Left kidney (tissue), 8 donors: ENCODE measurements at places on chromosomes 13 and 19.
A peak's percentile ranks its signal among the peaks of the same experiment; 100 is the strongest.

DNA sequence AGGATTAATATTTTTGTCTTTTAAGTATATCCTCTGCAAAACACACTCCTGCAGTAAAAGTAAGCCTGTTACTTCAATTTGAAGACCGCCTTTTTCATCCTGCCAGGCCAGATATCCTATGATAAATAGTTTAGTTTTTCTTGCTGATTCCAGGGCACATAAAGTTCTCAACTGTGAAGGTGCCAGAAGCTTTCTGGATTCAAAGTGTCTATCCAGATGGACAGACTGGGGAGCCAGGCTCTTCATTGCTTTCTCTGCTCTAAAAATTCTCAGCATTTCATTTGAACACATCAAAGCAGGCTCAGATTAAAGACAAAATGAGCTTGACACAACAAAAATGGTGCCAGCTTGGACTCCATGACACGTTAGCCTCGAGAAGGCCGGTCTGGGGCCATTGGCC, 53.6 kb upstream of the UBL3 start:
- DNase-seq = no peak

- DNase-seq = no peak
These were observed 413.4 kb downstream of the ZNF536 start for GRCh38 chr19:30785458-30786137.

GRCh38 chr13:45670189-45670885, 31.8 kb upstream of the CBY2 start:
- DNase-seq = no peak

GRCh38 chr13:66586489-66586888, 643.6 kb downstream of the PCDH9 start:
- no peak for DNase-seq

DNA sequence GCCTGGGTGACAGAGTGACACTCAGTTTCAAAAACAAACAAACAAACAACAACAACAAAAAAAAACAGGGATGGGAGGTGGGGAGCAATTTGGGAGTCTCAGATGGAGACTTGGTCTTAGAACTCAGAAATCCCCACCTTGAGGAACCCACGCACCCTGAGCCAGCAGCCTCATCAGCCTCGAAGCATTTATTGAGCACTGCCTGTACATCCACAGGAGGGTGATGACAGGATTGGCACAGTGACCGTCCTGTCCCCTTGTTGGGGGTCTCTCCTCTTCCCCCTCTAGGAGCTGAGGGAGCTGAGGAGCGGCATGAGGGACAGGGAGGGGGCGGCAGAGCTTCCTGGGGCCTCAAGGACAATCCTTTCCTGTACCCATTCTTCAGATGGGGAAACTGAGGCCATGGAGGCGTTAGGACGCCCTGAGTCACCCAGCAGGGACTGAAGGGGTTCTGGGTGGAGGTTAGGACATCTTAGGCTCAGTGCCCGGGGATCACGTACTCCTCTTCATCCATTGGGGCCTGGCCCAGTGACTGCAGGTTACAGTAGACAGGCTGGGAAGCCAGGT, 5.6 kb downstream of the GDF15 start:
- DNase-seq = no peak

DNA sequence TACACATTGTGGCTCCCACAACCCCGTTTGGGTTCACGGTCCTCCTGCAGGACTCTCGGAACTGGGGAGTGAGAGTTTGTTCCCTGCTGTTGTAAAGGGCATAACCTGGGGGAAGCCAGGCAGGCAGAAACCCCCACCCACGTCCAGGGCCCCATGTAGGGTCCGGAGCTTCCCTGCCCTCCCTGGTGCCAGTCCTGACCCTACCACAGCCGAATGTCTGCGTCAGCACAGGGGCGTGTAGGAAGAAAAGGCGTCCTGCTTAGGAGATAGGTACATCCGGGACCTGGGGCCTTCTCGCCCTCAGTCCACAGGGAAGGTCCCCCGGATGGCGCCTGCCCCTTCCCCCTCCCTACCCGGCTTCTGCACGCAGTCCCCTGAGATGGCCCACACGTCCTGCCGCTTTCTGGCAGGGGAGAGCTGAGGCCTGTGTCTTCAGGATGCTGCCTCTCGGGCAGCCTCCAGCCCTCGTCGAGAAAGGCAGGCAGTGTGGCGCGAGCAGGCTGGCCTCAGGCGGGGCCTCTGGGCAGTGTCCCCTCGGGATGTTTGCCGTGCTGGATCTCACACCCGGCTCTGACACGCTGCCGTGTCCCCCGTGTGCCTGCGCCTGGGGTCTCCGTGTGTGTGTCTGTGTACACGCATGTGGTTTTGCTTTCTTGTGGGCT, 19.1 kb downstream of the CSNK1G2 start:
- no peak for DNase-seq

DNA sequence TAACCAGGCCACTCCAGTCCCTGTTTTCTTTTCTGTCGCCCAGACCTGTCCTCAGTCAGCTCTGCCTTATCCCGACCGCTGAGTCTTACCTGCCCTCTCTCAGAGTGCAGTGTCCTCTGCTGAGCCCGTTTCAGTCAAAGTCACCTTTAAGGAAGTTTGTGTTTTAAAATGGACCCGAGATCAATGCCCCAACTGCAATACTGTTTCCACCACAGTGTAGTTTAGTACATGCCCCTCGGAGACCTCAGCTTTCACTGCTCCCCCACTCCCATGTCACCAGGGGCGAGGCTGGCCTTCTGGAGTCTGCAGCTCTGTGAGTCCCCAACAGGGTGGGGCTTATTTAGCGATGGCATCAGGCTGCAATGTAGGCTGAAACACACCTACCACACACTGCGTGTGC, 248.4 kb upstream of the TSHZ3 start:
- DNase-seq = no peak

GRCh38 chr13:74795526-74795925, 661.3 kb upstream of the KLF12 start:
- DNase-seq = no peak

DNA sequence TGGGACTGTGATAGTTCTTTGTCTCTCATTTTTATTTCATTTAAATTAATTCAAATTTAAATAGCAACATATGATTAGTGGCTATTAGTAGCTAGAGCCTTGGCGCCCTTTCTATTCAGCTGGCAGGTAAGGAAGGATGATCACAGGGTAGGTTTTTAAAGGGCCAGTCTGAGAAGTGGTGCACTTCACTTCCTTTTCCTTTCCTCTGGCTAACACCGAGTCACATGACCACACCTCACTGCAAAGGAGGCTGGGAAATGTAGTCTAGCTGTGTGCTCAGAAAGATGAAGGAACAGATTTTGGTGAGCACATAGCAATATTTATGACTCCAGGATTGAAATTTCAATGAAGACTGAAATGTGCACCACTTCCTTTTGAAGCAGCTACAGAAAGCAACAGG, 128.7 kb downstream of the TSHZ3 start:
- no peak for DNase-seq

DNA sequence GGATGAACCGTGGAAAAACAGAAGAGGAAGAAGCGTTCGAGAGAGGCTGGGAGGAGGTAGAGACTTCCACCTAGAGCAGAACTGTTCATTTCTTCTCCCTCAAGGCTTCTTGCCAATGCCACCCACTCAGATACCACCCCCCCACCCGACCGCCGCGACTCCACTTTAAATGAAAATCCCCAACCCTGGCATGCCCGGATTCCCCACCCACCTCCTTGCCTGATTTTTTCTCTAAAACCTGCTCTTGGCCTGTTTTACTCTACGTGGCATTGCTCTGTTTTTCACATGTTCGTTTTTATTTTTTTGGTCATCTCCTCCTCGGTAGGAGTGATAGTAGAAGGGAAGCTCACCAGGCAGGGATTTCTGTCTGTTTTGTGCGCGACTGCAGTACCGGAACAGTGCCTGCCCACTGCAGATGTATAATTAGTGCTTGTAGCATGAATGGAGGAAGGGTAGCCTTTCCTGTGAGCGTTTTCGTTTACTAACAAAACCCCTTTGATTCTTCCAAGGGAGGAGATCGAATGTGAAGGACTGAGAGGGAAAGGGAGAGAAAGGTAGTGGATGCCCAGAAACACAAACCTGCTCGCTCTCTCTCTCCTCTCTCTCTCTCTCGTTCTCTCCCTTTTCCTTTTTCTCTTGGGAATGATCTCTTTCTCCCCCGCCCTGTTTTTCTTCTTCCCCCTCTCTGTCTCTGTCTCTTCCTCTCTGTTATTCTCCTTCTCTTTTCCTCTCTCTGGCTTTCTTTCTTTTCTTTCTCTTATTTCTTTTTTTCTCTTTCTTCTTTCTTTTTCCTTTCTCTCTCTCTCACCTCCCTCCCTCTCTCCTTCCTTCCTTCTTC, 2.2 kb downstream of the CD70 start:
- DNase-seq = no peak

GRCh38 chr13:110921209-110921608, 6.3 kb upstream of the ANKRD10 start:
- DNase-seq = no peak

DNA sequence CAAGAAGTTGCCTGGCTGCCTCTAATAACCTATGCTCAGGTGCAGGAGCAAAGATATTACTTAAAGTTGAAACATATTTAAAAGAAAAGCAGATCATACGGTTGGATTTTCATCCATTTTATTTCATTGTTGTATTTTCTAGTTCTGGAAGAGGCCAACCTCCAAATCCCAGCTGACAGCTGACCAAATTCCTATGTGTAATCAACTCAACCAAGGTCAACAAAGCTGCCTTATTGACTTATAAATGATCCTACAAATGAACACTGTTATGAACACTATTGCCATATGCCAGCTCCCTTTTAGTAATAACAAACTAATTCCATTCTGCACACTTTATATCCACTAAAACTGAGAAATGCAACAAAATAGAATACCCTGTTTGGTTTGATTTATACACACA, 1537.4 kb downstream of the SLITRK1 start:
- no peak for DNase-seq

- DNase-seq = peak; percentile 56
These were observed 27.3 kb downstream of the CHAF1A start for GRCh38 chr19:4429771-4430171.

GRCh38 chr13:112506046-112506445, 81.9 kb downstream of the TUBGCP3 start:
- DNase-seq = no peak

DNA sequence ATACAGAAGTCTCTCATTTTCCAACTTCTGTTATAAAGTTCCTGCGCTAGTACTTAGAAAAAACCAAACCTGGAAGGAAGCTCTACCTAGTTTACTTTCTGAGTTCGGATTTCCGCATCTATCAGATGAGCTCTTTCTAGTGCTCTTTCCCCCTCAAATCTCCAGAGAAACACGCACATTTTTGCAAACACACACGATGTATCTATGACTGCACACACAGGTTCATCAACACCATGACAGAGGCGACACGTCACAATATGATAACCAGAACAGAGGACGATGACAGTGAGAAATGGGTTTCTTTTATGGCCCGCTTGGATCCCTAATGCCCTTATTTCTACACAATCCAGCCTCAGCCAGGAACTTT, 629 bp upstream of the LRRC63 start:
- peak; percentile 3 for DNase-seq

DNA sequence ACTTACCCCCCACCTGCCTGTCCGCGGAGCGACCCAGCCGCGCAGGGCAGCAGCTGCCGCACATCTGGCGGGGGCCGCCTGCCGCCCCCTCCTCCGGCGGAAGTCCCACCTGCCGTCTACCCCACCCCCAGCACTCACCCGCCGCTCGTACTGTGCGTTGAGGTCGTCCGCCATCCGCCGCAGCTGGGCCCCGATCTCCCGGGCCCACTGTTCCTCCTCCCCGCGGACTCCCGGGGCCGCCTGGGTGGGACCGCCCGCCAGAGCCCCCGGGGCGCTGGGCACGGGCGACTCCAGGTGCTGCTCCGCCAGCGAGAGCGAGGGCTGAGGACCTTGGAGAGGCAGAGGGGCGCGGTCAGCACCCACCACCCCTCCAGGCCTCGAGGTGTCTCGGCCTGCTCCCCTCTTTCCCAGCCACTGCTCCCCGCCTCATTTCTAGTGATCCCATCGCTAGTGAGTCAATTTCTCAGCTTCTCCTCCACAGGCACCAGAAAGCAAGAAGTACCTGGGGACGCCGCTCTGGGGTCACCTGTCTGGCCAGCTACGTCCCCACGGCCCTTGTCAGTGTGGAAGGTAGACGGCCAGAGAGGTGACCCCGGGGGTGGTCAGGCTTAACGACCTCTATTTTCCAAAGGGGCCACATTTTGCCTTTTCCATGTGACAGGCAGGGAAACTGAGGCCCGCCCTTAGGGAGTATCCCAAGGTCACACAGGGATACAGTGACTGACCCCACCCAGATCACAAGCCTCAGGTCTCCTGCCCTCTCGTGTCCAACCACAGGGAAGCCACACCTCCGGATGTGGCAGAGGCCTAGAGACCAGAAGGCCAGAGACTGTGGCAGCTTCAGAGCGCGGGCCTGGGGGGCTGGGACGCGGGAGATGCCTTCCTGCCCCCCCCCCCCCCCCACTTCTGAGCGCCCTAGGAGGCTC, 4.3 kb downstream of the BBC3 start:
- no peak for DNase-seq

- no peak for DNase-seq
These were observed 49.4 kb downstream of the RASA3 start for GRCh38 chr13:114082849-114083645.

DNA sequence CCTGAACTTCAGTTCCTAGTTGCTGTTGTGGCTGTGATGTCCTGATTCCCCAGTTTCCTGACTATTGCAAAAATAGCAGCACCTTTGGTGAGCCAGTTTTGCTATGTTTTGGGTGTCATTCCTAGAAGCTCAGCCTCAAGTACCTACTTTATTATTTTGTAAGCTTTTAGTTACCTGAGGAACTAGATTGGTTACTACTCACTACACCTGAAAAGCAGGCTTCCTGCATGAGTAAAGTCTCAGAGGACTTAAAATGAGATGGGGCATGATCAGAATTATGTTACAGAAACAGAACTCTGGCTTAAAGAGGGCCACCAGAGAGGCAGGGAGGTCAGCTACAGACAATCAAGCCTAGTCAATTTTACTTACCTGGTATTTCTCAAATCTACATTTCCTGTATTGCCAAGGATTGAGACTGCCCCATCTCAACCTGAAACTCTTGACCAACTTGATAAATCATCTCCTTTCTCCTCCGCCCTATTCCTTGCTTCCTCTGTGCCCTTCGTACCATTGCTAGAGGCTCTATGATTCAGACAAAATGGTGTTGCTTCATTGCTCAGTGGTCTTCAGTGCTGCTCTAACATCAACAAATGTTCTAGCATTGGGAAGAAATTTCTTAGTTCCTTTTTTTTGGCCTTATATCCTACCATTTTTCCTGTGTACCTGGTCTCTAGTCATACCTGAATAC, 58.9 kb downstream of the RAP2A start:
- no peak for DNase-seq

- peak; percentile 10 for DNase-seq
These were observed 2304.9 kb downstream of the PCDH9 start for GRCh38 chr13:64925284-64925683.

DNA sequence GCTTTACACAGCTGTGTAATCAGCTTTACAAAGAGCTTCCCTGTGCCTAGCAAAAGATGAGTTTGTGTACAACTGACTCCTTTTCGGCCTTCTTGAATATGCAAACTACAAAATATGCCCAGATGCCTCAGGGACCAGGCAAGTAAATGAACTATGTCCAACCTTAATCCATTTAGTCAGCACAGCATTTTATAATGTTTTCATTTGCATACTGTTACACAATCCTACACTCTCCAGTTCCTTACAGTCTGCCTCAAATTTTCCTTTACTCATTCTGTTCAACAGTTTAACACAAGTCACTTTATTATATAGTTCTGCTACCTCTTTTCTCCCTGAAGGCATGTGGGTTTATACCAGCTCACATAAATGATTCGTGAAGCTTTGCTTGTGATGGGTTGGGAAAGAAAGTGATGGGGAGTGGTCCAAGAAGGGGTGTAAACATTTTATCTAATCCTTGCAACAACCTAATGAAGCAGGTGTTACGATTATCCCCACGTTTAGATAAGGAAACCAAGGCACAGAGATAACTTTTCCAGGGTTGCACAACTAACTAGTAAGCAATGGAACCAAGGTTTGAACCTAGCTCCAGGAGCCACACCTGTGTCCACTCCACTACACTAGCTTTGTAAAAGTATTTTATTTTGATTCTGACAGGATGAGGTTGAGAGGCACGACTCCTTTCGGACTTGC, 3.3 kb upstream of the USP12 start:
- no peak for DNase-seq
